ENCODE measurements at places on chromosomes 12 and 14. TPM values are rescaled to one million over a fixed set of nuclear protein-coding genes. Genes with fewer than 3 reads are reported as not detected.

OR10G3 gene
- total RNA-seq = not detected

SLC6A15 gene
- 2.0 TPM for total RNA-seq

SLC39A9 gene
- 92.3 TPM for total RNA-seq

GRCh38 chr14:30573226-30573814 lies 14.4 kb downstream of the G2E3 start:
- DNase-seq = no peak
- no peaks in the 10 kb centered on the region for H3K4me1 ChIP-seq
- H3K4me3 ChIP-seq = no peak overlapping the region

DNA sequence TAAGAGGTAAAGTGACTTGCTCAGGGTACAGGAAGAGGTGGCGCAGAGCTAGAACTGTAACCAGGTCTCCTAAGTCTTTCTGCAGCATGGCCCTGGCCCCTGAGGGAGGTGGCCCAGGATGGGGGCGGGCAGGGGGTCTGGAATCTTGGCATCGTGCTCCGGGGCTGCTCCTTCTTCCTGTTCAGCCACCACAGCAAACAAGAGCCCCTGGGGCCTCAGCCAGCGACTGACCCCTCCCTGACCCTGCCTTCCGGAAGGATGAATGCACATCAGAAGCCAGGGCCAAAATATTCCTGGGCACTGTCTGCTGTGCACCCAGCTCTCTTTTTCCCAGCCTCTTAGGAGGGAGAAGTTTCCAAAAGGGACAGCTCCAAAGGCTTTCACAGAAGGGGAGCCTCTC lies 242.8 kb downstream of the DPF3 start:
- no peaks in the 10 kb centered on the region for H3K36me3 ChIP-seq
- no peaks in the 10 kb centered on the region for H3K27me3 ChIP-seq
- no peak overlapping the region for H3K4me3 ChIP-seq
- no peak overlapping the region for H3K27ac ChIP-seq
- DNase-seq = no peak

PDE3A gene
- 9.4 TPM for total RNA-seq

KCNA1 gene
- total RNA-seq = 1.3 TPM

DNA sequence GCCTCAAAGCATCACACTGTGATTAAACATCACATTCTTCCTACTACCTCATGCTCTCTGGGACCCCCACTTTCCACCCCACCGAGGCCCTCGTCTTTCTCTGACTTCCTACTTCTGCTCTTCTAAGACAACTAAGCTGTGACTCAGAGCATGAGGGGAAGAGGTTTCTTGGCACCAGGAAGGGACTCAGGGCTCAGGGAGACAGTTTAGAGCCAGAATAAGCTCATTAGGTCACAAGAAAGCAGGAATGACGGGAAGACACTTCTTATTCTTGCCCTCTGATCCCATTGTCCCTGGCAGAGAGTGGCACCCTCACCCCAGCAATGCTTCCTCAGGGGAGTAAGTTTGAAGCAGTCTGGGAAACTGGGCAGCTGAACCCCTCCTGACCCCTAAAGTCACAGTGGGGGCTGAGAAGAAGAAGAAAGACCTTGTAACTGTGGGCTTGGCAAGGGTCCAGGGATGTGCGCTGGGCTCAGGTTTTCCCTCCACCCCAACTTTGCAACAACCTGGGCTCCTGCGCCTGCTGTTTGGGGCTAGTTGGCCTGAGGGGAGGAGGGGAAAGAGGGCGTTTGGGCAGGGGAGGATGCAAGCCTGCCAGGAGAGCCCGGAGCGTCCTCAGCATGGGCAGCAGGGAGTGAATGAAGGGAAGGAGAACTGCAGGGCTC lies 64.6 kb upstream of the ACTN1 start:
- H3K4me1 ChIP-seq = peaks cover 23% of the 10 kb centered on the region
- DNase-seq = no peak
- H3K36me3 ChIP-seq = no peaks in the 10 kb centered on the region
- H3K27me3 ChIP-seq = no peaks in the 10 kb centered on the region

DNA sequence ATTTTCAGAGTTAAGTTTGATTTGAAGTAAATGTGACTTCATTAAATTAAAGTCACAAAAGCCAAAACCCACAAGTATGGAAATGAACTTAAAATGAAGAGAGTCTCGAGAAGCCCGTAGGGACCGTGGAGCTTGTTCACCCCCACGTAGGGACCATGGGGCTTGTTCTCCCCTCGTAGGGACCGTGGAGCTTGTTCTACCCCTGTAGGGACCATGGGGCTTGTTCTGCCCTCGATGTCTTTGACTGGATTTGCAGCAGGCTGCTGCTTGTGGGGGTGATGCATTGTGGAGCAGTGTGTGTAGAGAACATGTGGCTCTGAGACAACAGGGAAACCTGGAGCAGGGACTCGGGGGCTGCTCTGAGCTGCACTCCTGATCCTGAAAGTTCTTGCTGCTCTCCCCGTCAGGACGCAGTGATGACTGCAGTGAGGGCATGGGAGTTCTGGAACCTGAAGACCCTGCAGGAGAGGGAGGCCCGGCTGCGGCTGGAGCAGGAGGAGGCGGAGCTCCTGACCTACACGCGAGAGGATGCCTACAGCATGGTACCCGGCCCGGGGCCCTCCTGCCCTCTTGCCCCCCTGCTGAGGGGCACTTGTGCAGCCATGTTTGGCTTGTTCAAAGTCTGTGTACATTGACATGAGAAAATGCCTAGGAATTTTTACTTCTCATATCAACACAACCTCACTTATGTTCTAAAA lies 94.2 kb downstream of the EP400 start:
- H3K4me1 ChIP-seq = no peaks in the 10 kb centered on the region
- no peak for DNase-seq
- H3K27me3 ChIP-seq = no peaks in the 10 kb centered on the region
- no peak overlapping the region for H3K27ac ChIP-seq
- H3K36me3 ChIP-seq = peaks cover 4% of the 10 kb centered on the region

DNA sequence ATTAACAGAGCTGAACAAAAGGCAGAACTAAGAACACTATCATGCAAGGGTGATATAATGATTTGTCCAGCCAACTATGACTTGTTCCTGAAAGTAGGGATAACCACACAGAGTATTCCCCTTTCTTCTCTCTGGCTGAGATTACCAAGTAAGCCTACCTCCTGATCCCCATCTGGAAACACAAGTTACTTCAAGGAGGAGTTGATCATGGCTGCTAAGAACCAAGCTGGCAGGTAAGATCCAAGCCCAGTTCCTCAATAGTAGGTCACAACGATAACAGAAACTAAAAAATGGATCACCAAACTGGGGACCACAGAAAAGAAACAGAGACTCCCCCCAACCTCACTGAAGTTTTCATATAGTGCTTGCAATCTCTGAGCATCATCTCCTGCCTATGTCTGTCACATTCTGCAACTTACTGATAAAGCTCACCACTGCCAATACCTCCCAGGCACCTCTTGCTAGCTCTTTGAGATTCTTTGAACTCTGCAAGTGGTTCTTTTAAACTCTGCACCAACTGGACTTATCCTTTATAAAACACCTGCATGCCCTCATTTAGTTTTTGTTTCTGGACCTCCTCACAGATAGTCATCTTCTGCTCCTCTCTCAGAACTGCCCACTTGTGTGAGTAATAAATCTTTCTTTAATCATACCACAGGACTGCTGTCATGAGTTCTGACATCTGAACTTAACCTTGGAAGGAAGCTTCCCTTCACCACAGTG lies 76.6 kb downstream of the LRP6 start:
- DNase-seq = no peak
- H3K4me3 ChIP-seq = no peak overlapping the region
- no peak overlapping the region for H3K27ac ChIP-seq
- no peaks in the 10 kb centered on the region for H3K27me3 ChIP-seq
- no peaks in the 10 kb centered on the region for H3K36me3 ChIP-seq
- no peaks in the 10 kb centered on the region for H3K4me1 ChIP-seq

CDH24 gene
- 2.2 TPM for total RNA-seq

VRK1 gene
- 13.1 TPM for total RNA-seq

PDZRN4 gene
- 2.8 TPM for total RNA-seq

DNA sequence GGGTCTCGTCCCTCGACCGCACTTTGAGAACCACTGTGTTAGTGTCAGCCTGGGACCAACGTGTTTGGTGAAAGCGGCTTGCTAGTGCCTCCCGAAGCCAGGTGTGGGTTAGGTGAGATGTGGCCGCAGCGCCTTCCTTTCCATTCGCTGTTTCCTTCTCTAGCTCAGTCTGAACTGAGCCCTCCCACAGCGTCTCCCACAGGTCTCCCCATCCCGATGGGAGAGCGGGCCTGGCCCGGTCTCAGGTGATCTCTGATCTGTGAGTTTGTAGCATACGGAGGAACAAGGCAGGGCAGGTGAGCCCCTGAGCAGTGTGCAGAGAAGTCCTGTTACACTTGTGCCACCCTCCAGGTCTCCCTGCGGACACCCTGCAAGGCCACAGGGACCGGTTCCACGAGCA lies 19.3 kb downstream of the HIP1R start:
- H3K4me1 ChIP-seq = no peaks in the 10 kb centered on the region
- no peak for DNase-seq
- H3K27ac ChIP-seq = no peak overlapping the region
- no peaks in the 10 kb centered on the region for H3K27me3 ChIP-seq
- no peaks in the 10 kb centered on the region for H3K36me3 ChIP-seq
- H3K4me3 ChIP-seq = no peak overlapping the region

DNA sequence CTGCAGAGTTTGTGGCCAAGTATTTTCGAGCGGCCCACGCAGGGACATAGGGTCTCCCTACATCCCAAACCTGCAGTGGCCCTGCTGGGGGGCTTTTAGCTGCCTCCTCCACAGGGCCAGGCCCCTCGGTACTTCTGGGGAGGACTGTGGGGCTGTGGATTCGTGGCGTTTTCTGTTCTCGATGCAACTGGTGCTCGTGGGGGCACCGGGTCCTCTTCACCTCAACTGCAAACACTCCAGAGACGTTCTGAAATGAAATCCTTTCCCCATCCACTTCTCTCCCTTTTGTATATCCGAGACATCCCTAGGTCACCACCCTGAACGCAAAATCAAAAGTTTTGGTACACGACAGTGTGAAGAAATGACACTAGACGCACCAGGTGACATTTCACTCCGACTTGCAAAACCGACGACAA lies 2.3 kb downstream of the RFX4 start:
- H3K4me1 ChIP-seq = peaks cover 29% of the 10 kb centered on the region
- H3K36me3 ChIP-seq = no peaks in the 10 kb centered on the region
- DNase-seq = no peak

PLD4 gene
- 4.0 TPM for total RNA-seq

IRAK3 gene
- 88.8 TPM for total RNA-seq

GRCh38 chr12:2691345-2692071 lies 103.3 kb upstream of the FKBP4 start:
- no peak for DNase-seq
- H3K4me1 ChIP-seq = no peaks in the 10 kb centered on the region
- no peaks in the 10 kb centered on the region for H3K36me3 ChIP-seq
- H3K27ac ChIP-seq = no peak overlapping the region
- H3K27me3 ChIP-seq = no peaks in the 10 kb centered on the region

- peak overlapping the region; percentile 97 for H3K27ac ChIP-seq
- peaks cover 11% of the 10 kb centered on the region for H3K4me1 ChIP-seq
- H3K36me3 ChIP-seq = no peaks in the 10 kb centered on the region
- no peak for DNase-seq
- H3K4me3 ChIP-seq = peak overlapping the region; percentile 100
Measured at GRCh38 chr12:111841236-111841749, 735 bp upstream of the MAPKAPK5 start.

GRCh38 chr12:108378926-108379325 lies 39.8 kb upstream of the CMKLR1 start:
- H3K36me3 ChIP-seq = no peaks in the 10 kb centered on the region
- H3K4me1 ChIP-seq = no peaks in the 10 kb centered on the region
- H3K27ac ChIP-seq = no peak overlapping the region
- no peak for DNase-seq

GRCh38 chr14:93004699-93005082 lies 81.7 kb downstream of the CHGA start:
- H3K36me3 ChIP-seq = no peaks in the 10 kb centered on the region
- peaks cover 13% of the 10 kb centered on the region for H3K4me1 ChIP-seq
- H3K4me3 ChIP-seq = no peak overlapping the region
- H3K27ac ChIP-seq = no peak overlapping the region
- no peaks in the 10 kb centered on the region for H3K27me3 ChIP-seq

DNA sequence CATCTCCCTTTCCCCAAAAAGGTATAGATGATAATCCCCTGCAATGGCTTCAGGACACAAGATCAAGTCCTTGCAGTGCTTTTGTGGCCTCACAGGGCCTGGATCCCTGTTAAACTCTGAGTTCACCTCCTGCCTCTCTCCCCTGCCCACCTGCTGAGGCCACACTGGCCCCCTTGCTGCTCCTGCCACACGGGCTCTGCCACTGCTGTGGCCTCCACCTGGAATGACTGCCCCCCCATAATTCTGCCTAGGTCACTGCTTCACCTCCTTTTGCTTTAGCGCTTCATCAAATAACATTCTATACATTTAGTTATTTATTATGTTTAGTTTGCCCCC lies 653 bp upstream of the IFI27 start:
- H3K27ac ChIP-seq = peak overlapping the region; percentile 80
- H3K4me1 ChIP-seq = no peaks in the 10 kb centered on the region
- no peak overlapping the region for H3K4me3 ChIP-seq
- H3K27me3 ChIP-seq = no peaks in the 10 kb centered on the region
- DNase-seq = no peak

DNA sequence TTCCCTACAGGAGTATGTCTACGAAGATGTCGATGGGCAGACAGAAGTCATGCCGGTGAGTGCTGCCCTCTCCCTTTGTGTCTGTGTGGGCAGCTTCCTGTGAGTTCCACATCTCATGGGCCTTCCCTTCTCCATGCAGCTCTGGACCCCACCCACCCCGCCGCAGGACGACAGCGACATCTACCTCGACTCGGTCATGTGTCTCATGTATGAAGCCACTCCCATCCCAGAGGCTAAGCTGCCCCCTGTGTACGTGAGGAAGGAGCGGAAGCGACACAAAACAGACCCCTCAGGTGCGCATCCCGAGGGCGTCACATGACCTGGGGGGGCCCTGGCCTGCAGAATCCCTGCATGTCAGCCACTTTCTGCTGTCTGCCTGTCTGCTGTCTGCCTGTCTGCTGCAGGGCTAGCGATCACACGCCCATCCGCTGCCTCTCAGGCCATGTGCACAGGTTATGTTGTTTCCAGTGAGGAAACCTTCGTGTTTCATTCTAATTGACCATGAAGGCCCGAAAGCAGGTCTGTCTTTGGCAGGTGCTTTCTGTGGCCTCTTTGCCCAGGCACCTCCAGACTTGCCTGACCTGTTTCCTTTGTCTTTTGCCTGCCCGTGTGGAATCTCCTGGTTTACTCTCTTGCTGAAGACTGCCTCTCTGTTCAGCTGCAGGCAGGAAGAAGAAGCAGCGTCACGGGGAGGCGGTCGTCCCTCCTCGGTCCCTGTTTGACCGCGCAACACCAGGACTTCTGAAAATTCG lies 95.1 kb downstream of the EP400 start:
- H3K27me3 ChIP-seq = no peaks in the 10 kb centered on the region
- peaks cover 9% of the 10 kb centered on the region for H3K36me3 ChIP-seq
- H3K27ac ChIP-seq = no peak overlapping the region
- DNase-seq = no peak
- H3K4me1 ChIP-seq = no peaks in the 10 kb centered on the region
